ELF-1 (cell line): ENCODE measurements at places on chromosomes 3 and 15.

DNA sequence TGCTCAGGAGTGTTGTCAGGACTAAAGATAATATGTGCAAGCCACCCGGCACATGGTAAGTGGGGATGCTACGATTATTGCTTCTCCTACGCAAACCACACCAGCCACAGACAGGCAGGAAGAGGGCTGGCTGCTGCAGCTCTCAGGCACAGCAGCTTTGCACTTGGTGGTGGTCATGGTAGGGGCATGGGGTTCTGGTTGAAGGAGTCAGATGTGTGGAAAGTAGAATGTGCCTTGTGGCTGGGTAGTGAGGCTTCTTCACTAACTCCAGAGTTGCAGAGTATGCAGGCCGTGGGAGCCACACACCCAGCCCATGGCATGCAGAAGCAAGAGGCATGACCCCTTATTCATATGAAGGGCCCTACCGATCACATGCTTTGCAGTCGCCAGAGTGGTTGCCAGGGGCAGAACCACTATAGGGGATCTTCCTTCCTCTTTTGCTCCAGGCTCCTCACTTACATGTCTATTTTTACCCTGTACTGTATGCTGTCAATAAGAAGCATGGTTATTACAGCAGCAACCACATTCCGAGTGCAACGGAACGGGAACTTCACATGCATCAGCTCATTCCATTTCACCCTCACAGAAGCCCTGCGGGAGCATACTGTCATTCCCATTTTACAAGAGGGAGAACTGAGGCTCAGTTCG is 59.2 kb upstream of the HERC1 start:
- DNase-seq = no peak

DNA sequence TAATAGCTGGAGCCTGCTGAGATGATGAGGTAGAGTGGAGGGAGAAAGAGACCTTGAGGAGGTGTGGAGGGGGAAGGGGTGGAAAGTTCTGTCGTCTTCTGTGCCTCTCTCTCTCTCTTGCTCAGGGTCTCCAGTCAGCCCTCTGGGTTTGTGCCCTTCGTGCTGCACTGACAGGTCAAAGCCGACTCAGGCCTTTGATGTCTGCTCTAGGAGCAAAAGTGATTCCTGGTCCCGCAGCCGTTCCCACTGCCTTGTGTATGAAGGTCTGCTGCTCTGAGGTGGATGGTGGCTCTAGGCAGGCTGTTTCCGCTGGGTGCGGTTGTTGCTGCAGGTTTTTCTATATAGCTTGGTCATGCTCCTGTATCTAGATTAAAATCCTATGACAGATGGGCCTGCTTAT is 89.4 kb downstream of the IGF1R start:
- DNase-seq = no peak

DNA sequence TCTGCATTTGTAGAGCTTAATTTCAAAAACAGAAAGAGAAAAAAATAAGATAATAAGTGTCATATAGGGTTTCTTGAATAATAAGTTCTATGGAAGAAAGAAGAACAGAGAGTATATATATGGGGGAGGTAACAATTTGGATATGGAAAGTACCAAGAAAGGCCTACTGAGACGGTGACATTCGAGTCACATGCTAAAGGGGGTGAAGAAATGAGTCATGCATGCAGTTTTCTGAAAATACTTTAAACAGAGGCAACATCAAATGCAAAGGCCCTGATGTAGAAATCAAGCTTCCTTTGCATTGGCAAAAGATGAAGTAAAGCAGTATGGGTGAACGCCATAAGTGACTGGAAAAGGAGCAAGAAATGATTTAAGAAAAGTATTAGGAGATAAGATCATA is 371.6 kb upstream of the ZNF385D start:
- no peak for DNase-seq

DNA sequence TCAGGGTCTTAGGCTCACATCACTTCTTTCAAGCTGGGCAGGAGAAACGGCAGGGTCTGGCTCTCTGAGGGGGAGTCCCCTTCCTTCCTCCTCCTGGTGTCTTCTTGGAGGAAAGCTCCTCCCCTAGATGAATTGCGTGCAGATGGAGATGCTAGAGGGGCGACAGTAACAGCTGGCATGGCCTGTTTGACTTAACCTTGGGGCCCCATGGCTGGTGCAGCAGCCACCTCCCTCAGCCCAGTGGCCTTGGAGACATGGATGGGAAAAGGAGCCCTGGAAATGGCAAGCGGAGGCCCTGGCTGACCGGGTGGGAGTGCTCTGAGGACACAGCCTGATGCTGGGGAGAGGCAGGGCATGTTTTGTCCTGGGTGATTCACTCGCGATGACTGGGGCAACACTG is 20.2 kb downstream of the PAK6 start:
- no peak for DNase-seq

GRCh38 chr3:10722911-10723310 is 93.1 kb upstream of the SLC6A11 start:
- DNase-seq = no peak

DNA sequence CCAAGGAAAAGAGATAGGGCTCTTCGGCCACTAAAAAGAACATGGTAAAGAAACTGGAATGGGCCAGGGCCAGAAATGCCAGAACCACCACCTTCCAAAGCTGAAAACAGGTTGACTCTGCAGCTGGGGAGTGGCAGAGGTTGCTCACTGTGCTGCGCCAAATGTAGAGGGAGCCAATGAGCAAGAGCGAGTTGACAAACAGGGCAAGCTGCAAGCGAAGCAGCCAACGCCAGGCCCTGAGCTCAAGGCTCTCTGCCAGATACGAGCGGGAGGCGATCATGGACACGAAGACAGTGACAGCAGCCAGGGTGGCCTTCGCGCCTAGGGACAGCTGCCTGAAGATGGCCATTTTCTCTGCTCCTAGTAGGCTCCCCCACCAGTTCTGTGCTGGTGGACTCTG is 3.1 kb downstream of the GLB1 start:
- DNase-seq = no peak

DNA sequence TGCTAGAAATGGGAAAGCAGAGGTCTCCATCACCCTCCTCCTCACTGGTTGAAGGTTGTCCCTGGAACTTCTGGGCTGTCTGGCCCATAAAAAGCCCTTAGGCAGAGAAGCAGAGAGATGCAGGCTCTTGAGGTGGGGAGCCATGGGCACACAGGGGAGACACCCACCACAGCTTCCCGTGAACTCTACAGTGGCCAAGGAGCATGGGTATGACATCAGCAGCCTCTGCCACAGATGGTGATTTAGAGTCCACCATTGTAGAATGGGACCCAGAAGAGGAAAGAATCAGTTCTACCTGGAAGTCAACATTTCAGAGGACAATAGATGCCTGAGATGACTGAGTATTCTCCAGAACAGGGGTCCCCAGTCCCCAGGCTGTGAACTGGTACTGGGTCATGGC is 105.6 kb upstream of the LRRN1 start:
- no peak for DNase-seq

DNA sequence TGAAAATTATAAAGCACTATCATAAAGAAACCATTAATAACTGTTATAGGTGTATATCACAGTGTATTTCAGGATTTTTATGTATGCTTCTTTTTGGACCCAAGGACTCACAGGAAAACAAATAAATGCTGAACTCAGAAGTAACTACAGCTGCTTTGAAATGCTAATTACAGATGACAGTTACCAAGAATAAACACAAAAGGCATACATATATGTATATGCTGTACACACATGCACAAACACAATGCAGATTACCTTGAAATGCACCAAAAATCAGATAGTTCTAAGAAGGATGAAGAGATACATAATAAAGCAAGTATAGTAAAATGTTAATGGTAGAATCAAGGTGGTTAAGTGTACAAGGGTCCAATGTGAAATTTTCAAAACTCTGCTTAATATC is 52.2 kb downstream of the ZNF280D start:
- DNase-seq = no peak

- no peak for DNase-seq
Measured at GRCh38 chr3:50288387-50289007, 3.7 kb downstream of the IFRD2 start.

DNA sequence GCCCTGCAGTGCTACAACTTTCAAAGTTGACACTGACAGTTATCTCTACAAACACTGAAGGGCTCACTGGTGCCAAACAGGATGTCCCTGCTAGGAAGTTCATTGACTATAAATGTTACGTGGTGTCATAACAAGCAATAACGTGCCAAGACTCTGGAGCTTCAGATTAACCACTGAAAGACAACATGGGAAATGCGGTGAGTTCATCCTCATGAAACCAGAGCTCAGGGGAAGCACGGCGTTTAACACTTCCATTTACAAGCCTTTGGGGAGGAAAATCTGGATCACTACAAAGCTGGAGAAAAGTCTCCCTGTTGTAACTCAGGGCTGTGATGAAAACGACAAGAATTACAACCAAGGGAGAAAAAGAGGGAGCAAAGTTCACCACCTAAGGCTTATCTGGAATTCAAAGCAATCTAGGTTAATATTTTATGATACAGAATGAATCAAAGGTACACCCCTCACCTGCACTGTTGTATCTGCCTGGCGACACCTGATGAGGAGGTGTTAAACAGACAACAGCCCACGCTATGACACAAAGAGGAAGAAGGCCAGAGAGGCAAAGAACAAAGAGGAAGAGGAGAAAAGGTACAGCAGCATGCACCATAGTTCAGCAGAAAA is 27.0 kb downstream of the SHQ1 start:
- DNase-seq = no peak

DNA sequence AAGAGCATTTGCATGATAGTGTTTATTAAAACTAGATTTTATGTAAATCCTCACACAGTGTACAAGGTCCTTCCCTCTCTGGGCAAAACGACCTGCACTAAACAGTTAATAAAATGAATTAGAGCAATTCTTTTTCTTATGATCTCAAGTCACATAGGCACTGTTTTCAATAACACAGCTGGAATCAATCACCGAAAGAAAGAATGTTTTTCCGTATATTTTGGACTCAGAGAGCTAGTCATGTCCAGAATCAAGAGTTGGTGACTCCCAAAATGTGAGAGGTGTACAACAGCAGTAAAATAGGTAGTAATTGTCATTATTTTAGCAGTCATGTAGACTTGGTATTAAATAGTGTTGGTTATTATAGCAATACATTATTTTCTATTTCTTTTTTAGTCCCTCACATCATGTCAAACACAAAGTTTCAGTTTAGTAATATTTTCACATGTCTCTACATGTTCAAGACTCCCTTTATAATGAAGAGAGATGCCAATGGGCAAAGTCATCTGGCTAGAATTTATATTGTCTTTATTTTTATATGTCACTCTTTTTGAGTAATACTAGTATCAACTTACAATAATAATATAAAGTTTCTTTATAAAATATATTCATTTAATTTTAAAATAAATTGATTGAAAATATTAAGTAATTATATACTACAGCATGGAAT is 448.6 kb upstream of the CDIN1 start:
- DNase-seq = no peak

DNA sequence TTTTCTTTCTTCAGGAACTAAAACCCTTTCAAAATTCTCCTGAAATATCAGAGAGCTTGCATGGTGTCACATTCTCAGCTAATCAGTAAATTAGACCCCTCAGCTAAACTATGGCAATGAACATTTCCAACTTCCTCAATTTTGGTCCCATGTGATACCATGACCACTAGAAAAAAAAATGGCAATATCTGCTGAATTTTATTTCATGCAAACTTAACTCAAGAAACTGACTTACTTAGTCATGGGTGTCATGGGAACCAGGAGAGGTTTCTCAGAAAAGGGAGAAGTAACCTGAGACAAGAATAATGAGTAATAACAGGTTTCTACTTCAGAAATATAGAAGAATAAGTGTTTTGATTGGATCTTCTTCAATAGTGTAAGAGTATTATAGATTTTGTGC is 784.6 kb upstream of the ALCAM start:
- no peak for DNase-seq

- DNase-seq = no peak
Measured at GRCh38 chr3:75180235-75180944, 483.7 kb upstream of the FRG2C start.

DNA sequence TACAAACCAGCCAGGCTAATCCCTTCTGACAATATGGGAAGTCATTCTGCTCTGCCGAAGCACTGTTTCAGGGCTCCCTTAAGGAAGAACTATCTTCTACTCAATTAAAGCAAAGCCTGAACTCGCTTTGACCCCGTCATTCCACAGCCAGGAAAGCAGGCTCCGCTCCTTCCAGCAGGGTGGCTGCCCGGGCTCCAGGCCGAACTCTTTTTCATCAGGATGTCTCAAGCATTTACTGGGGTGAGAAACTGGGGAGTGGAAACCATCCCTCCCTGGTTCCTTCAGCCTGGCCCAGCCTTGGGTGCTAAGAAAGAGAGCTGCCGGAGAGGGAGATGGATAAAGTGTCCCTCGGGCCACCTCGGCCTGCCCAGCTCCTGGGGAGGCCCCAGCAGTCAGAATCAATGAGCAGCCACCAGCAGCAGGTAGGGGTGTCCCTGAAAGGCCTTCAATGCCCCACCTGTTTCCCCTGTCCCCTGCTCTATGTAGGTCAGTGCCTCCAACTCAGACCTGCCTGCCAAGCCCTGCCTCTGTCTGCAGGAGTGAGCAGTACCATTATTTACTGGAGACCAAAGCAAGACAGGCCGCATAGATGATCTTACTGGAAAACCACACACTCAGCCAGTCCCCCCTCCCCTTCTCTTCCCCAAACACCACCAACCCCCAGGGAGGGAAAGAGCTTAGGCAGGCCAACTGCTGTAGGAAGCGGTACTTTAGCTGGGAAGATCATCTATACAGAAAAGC is 225.6 kb upstream of the TLE3 start:
- peak; percentile 64 for DNase-seq

- no peak for DNase-seq
Measured at GRCh38 chr3:106685745-106686144, 691.5 kb upstream of the CCDC54 start.

GRCh38 chr15:89167267-89168176 is 53.9 kb downstream of the RLBP1 start:
- DNase-seq = no peak

DNA sequence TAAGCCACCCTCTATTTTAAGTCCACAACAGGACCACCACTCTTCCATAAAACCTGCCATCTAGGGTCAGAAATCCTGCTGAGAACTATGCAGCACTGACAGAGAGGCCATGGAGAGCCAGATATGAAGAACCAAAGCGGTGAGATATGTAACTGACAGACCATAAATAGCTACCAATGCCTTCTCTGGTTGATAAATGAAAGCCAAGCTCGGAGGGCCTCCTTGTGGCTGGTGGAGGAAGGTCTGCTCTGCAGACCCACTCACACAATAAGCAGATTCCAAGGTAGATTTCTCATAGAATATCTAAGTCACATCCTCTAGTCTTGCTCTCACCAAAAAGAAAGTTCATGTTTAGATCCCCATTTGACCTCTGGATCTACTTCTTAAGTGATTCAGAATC is 38.9 kb downstream of the RYK start:
- peak; percentile 49 for DNase-seq

- no peak for DNase-seq
Measured at GRCh38 chr3:107512108-107512507, 10.7 kb upstream of the BBX start.

GRCh38 chr3:159978353-159978752 is 10.3 kb upstream of the IL12A start:
- DNase-seq = no peak

GRCh38 chr3:110589341-110589740 is 482.3 kb upstream of the NECTIN3 start:
- DNase-seq = no peak

- no peak for DNase-seq
Measured at GRCh38 chr3:79985816-79986215, 218.0 kb upstream of the ROBO1 start.

- no peak for DNase-seq
Measured at GRCh38 chr3:185778821-185779220, 46.0 kb downstream of the IGF2BP2 start.

- no peak for DNase-seq
Measured at GRCh38 chr15:101203607-101204189, 48.1 kb downstream of the CHSY1 start.
